ENCODE measurements at places on chromosomes 11 and 22.

GRCh38 chr11:80929031-80929805, 1488.4 kb upstream of the TENM4 start:
- DNase-seq = no peak

- no peak for DNase-seq
These were observed 48.6 kb upstream of the CD82 start for GRCh38 chr11:44516688-44517507.

- no peak for DNase-seq
These were observed 7.3 kb downstream of the CERK start for GRCh38 chr22:46730568-46731245.

GRCh38 chr22:38243007-38243765, 29.6 kb downstream of the TMEM184B start:
- DNase-seq = no peak

- no peak for DNase-seq
These were observed 145.3 kb upstream of the CTSC start for GRCh38 chr11:88482871-88483301.

GRCh38 chr11:34706709-34707461, 86.0 kb downstream of the EHF start:
- DNase-seq = no peak

DNA sequence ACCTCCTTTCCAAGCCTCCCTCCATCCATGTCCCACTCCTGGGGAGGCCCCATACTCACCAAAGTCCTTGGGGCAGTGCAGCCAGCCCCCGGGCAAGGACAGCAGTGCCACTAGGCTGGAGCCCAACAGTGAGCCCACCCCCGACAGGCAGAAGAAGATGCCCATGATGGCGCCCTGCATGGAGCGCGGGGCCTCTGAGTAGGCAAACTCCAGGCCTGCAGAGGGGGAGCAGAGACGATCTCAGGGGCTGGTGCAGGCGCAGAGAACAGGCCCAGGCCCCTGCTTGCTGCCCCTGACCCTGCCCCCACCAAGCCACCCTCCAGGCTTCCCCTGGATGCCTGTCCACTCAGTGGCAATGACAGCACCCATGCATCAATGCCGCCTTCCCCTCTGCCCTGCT, 13.6 kb downstream of the TMEM132A start:
- DNase-seq = no peak

DNA sequence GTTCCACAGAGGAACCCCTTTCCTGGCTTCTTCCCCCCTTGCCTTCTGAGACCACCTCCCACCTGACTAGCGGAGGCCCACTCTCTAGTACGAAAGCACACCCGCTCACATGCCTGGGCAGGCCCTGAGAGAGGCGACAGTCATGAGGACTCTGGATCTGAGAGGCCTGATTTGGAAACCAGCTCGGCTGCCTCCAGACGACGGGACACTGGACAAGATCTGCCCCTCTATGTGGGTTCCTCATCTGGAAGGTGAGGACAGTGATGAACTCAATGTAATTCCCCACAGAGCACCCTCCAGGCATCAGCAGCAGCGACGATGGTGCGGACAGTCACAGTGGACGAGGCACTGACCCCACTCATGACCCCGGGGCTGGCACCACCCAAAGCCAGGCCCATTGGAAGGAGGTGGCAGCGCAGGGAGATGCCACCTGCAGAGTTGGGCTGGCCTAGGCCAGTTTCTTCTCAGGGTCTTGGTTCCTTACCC, 7.5 kb downstream of the SULT4A1 start:
- no peak for DNase-seq

GRCh38 chr11:6232899-6233298, 1.5 kb downstream of the FHIP1B start:
- no peak for DNase-seq

DNA sequence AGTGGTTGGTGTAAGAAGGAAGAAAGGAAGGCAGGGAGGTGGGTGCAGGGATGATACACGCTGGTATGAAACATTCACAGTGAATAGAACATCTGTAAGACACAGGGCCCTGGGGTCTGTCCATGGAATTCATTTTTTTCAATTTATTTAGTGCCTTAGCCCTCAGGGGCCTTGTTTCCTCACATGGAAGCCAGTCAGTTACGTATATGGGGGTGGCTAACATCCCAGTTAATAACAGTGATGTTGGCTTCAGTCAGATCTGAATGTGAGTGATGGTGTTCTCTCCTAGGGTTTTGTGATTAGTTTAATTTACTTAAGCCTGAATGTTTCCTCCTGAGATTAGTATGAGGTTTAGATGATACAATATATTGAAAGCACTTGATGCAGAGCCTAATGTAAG, 577.1 kb downstream of the NTM start:
- DNase-seq = no peak

DNA sequence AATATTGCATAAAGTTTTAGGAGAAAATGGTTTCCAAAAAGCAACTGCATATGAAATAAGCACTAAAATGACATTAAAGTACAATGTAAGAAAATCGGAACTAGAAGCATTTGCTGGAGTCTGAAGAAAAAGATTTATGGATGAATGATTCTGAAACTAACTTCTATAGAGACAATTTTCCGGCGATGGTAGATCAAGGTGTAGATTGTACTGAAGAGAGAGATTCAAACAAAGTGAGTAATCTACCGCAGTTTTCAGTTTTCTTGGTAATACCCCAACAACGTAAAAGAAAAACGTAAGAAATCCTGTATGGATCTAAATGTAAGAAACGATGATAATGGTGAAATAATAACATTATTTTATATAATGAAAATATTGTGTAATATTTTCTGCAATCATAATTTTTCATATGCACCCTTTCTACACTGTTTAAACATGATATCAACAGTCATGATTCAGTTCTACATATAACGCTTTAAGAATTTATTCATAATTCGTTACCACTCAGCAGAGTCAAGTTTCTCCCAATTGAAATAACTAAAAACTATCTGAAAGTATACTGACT, 1.8 kb upstream of the CDPF1 start:
- no peak for DNase-seq

DNA sequence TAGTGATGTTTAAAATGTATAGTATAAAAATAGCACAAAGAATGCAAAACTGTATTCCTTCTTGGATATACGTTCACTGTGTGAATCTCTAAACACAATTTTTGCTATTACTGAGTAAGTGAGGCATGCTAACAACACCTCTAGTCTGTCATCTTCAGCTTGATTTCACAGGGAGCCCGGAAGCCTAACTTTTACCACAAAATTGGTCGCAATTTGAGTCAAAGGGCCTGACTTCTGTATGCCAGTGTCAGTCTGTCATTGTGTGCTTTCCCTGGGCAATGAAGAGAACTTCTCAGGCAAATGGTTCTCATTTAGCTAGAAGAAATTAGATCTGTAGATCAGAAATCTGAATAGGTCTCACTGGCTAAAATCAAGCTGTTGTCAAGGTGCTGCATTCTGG, 1059.5 kb downstream of the FAM181B start:
- no peak for DNase-seq

- DNase-seq = no peak
These were observed 64.5 kb upstream of the SCUBE2 start for GRCh38 chr11:9155930-9156329.

DNA sequence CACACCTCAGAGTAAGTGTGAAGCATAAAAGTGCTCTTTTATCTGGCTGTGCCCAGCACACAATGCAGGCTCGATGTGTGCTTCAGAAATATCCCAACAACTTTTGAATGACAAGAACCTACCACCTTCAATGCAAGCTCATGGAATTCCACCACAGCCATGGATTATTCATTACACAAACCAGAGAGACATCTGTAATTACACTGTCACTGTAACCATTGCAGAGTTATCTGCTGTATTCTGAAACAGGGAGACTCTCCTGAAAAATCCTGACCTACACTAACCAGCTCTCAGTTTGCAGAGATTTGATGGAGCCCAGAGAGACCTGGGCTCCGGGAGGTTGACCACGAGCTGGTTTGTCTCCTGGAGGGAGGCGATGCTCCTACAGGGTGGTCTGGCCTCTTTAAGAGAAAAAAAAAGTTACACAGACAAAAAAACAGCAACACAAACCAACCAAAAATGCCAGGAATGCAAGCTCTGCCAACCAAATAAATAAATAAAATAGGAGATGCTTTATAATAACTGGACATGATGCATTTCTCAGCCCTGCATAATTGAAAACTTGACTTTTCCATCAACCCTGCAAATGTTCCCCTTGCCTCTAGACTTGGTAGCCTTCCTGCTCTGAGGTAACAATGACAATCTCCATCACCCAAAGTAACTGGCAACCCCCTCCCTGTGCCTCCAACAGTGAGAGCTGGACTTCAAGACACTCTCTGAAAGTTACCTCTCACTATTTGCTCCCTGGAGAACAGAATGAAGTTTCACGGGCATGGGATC, 69.7 kb downstream of the ETS1 start:
- DNase-seq = no peak

DNA sequence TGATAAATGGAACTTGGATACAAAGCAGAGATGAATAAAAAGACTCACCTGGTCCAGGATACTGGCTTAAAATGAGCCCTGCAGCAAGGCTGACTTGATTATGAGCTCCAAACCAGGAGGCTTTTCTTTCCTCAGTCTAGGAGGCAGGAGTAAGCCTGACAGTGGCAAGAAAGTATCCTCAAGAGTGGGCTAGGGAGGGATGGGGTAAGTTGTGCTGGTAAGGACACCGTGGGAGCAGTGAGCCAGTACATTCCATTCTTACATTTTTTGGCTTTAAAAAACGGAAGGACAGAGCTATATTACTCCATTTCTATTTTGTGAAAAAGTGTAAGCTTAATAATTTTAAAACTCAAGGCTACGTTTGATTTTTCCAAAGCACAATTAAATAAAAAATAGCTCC, 187.1 kb upstream of the DDI1 start:
- no peak for DNase-seq

DNA sequence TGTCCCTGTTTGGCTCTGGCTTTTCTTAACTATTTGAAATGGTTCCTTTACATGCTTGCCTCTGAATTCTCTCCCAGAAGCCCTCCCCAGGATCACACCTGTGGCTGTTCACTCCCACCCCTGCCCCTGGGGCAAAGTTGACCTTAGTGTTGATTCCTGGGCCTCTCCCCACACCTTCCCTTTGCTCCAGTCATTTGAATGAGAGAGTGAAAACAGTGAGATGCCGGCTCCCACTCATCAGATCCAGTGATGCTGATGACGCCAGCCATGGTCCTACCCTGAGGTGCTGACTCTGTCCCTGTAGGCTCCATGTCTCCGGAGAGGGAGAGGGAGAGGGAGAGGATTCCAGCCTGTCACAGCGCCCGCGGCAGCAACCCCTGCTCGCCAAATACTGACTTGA, 40.7 kb downstream of the LRP5 start:
- DNase-seq = no peak

DNA sequence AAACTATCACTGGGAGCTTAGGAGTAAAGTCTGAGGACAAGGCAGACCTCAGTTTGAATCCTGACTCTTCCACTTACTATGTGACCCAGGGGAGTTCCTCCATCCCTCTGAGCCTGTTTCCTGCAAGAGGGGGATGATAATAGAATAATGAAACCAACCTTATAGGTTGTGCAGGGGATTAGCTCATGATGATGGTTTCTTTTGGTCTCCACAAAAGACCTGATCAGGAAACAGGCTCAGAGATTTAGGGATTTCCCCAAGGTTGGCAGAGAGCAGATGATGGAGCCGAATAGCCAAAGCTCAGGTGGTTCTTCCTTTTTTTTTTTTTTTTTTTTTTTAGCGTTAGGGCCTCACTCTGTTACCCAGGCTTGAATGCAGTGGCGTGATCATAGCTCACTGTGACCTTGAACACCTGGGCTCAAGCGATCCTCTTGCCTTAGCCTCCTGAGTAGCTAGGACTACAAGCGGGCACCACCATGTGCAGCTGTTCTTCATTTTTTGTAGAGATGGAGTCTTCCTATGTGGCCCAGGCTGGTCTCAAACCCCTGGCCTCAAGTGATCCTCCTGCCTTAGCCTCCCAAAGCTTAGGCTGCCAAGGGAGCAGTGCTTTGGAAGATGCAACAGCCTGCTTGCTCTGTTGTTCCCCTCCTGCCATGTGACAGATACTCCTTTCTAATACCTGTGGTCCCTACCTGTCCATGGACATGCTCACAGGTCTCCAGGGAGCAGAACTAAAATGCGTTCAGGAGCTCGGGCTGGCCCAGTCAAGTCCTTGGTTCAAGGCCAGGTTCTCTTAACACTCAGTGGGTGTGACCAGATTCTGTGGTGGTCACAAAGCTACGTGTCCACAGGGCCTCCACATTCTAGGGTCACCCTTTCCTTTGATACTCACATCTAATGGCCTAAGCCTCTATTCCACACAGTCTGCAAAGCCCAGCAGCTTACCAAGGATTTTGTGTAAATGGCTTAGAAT, 22.3 kb downstream of the PATZ1 start:
- DNase-seq = no peak

DNA sequence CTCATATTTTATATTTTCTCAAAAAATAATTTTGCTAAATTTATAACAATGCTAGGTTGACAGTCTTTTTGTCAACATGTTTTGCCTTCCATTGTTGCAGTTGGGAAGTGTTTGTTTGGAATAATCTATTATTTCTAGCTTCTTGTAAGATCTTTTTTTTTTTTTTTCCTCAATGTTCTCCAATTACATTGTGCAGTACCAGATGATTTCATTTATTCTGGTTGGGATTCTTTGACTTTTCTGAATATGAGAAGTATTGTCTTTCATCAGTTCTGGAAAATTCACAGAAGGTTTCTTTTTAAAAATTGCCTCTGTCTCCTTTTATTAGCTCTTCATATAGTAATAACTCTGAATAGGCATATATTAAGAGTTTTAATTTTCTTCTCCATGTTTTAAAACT, 245.4 kb downstream of the DYNC2H1 start:
- no peak for DNase-seq

- no peak for DNase-seq
These were observed 2.3 kb downstream of the AP5B1 start for GRCh38 chr11:65778431-65778900.

DNA sequence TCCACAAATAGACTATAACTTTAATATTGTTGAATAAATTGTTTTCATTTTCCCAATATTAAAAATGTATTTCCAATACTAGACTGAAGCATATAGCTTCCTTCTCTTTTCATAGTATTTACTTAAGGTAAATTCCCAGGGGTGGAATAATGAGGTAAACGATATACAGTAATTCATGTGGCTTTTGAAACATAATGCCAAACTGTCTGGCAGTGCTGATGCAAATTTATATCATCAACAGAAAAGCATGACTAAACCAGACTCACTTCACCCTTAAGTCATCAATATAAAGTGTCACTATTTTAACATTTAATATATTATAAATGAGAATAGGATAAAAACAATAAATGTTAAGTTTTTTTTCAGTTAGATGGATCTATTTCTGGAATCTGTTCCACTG, 13.6 kb downstream of the C2CD3 start:
- DNase-seq = no peak

- no peak for DNase-seq
These were observed 49.5 kb downstream of the DNAJC24 start for GRCh38 chr11:31419138-31419537.

DNA sequence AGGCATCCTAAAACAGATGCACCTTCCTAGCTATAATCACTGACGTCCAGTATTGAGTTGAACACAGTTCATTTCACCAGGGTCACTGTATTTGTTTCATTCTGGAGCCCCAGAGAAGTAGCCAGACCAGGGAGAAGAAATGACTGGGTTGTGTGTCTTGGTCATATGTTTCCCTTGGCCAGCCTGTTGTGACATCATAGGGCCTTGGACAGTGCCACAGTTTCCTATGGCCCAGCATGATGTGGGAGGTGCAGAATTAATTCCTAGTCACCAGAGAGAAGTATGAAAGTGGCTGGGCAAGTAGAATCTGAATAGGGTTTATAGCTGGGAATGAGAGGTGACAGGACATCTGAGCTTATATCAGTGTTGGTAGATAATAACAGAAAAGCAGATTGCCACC, 84.0 kb upstream of the ZBED5 start:
- no peak for DNase-seq

- no peak for DNase-seq
These were observed 206.9 kb downstream of the DBX1 start for GRCh38 chr11:19953336-19953735.

- DNase-seq = no peak
These were observed 9.3 kb downstream of the MIF start for GRCh38 chr22:23903328-23903971.
